ENCODE measurements at places on chromosomes 6 and 20.

- DNase-seq, result no peak
These were observed 288.5 kb upstream of the STXBP5 start for GRCh38 chr6:146915671-146916127.

GRCh38 chr20:36279362-36279761 lies 26.8 kb upstream of the DLGAP4 start:
- DNase-seq, result no peak

DNA sequence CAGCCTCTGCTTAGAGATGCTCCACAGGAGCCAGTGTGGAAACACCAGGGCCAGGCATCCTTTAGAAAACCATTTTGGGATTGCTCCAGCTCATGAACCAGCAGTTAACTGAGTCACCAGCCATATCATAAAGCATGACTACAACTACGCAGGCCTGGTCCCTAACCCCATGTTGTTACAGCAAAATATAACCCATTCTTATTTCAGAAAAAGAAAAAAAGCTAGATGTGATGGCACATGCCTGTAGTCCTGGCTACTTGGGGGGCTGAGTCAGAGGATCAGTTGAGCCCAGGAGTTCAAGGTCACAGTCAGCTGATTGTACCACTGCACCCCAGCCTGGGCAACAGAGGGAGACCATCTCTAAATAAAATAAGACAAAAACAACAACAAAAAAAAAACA lies 36.8 kb downstream of the C6orf15 start:
- DNase-seq, result no peak

GRCh38 chr20:21063276-21063675 lies 42.9 kb downstream of the LINC00237 start:
- no peak for DNase-seq

- DNase-seq, result no peak
These were observed 2.4 kb downstream of the LTB start for GRCh38 chr6:31579546-31580437.

DNA sequence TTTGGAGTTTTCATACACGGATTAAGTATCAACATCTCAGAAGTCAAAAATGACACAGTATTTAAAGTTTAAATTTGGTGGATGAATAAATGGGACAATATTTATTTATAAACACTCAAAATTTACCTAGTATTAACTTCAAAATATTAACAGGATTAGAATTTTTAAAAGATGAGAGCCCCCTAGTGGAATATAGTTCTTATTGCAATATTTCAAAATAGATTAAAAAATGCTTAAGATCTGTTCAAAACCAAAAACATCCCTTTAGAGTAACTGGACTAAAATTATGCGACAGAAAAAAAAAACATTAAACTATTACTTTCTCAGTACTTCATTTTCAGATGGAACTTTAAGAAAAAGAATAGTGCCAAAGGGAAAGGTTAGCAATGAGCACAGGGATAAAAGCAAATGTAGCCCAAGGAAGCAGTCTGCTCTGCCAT lies 56.6 kb downstream of the SNX14 start:
- no peak for DNase-seq

- no peak for DNase-seq
These were observed 142.4 kb downstream of the FNDC1 start for GRCh38 chr6:159311618-159312017.

DNA sequence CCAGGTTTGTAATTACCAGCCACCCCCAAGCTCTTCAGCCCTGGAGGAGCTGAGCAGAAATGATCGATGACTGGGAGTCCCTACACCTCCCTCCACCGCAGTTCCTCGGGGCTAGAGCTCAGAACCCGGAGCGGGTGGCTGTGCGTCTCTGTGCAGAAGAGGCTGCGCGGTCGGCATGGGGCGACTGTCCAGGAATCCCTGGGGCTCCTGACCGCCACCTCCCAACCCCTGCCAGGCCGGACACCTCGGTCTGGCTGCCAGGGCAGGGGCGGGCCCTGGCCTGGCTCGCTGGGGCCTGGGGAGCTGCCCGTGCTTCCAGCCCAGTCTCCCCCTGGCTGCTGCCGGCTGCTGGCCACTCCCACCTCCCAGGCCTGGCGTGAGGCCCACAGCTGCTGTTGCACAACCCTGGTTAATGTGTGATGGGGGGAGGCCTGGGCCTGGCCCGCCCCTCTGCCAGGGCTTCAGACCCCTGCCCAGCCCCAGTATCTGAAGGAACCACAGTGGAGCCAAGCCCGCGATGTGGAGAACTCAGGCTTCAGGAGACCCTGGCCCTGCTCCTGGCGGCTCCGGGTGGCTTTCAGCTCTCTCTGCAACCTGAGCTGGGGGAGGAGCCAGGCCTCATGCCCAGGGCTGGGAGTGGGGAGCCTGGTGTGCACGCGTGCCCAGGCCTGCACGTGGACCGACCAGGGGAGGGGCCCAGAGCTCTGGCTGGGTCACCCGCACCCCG lies 1.2 kb downstream of the SLC2A4RG start:
- peak; percentile 72 for DNase-seq

DNA sequence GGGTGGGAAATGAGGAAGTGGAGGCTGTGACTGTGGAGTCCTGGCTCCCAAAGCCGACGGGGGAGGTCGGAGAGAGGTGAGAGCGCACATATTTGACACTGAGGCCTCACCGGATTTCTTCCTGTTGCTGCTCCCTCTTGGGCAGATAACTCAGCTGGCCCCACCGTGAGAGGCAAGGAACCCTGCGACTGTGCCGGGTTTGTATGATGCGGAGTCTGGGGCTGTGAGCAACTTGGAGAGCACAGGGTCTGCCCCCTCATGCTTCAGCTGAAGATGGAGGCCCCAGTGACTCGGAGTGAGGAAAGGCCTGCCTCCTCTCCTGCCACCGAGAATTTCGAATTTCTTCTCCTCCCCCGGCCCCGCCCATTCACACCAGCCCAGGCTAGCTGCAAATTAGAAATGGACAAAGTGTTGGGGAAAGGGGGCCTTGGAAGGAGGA lies 160.6 kb downstream of the GRM4 start:
- no peak for DNase-seq

GRCh38 chr20:44609006-44609515 lies 26.7 kb downstream of the PKIG start:
- DNase-seq, result no peak

DNA sequence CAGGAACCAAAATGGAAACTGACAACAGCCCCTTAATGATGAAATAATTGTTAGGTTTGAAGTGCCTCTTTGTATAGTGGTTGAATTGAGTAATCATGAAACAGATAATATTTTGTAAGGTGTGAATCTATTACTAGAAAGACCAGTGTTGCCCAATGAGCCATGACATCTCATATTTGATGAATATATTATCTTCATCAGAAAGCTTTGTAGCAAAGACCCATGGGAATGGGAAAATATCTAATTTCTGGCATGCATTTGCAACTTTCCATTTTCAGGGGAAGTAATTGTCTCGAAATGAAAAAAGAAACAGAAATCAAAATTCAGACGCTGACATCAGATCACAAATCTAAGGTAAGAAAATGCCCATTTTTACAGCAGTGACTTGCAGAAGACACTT lies 57.3 kb upstream of the LAMP5 start:
- DNase-seq, result no peak

- no peak for DNase-seq
These were observed 44.3 kb downstream of the CPXM1 start for GRCh38 chr20:2756056-2756611.

- DNase-seq, result no peak
These were observed 11.4 kb downstream of the MAP7 start for GRCh38 chr6:136538836-136539235.

GRCh38 chr6:148945301-148946021 lies 198.6 kb downstream of the UST start:
- no peak for DNase-seq

GRCh38 chr20:13262671-13263360 lies 41.7 kb downstream of the ISM1 start:
- no peak for DNase-seq

- no peak for DNase-seq
These were observed 166.5 kb upstream of the QKI start for GRCh38 chr6:163248051-163248450.

GRCh38 chr20:11379257-11380011 lies 538.3 kb upstream of the BTBD3 start:
- peak; percentile 7 for DNase-seq

GRCh38 chr6:119294984-119295383 lies 54.6 kb downstream of the MAN1A1 start:
- DNase-seq, result no peak

- no peak for DNase-seq
These were observed 66.8 kb downstream of the ATG5 start for GRCh38 chr6:106258726-106259125.

GRCh38 chr20:32858189-32858588 lies 534 bp upstream of the EFCAB8 start:
- DNase-seq, result peak; percentile 7

DNA sequence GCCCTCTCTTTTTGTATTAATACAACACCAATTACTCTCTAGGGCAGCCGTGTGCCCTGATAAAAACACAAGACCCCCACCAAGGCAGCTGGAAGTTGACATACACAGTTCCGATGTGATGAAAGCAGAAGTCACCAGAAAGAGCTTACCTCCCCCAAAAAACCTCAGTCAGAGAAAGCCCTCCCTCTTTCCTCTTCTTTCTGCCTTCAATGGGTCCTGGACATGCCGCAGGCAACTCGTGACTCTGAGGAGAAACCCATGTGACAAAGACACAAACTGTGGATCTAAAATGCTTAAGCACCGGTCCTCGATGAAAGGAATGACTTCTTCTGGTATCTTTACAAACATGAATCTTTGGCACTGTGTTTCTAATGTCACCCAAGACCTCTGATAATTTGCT lies 117.7 kb upstream of the CCDC28A start:
- DNase-seq, result no peak

Measured in NCI-H2171 (cell line).